Activated naive CD4-positive, alpha-beta T cell treated with anti-CD3 and anti-CD28 coated beads for 36 hours (primary cell): ENCODE measurements at places on chromosomes 7 and 10.

- DNase-seq = peak; percentile 63
Observed at GRCh38 chr10:101829561-101830315, 11.5 kb upstream of the OGA start.

- no peak for DNase-seq
Observed at GRCh38 chr7:112654322-112655216, 135.6 kb downstream of the TMEM168 start.

DNA sequence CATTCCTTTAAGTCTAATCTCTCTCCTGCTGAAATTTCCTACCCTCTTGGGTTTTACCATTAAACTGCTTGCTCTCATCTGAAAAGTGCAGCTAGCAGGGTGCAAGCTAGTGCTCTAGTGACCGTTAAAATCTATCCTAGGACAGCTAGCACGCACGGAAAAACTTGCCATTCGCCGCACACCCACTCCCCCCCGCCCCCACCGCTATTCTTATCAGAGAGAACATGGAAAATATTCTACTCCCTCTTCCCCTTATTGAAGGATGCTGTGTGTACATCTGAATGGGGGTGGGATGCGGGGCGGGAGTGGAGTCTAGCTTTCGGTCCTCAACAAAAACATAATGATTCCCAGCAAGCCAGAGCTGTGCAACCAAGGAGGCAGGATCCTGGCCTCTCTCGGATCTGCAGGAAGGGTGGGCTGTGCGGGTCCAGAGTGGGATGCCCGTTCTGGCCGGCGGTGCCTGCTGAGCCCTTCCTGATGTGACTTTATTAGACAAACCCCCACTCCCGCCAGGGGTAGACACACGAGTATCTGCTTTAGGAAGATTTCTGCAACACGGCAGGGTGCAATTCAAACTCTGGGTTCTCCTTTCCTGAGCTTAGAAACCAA, 1.1 kb upstream of the ADRA2A start:
- no peak for DNase-seq

GRCh38 chr7:137909042-137909441, 62.3 kb upstream of the DGKI start:
- DNase-seq = no peak

GRCh38 chr10:126221874-126222273, 166.4 kb downstream of the ADAM12 start:
- DNase-seq = no peak

- DNase-seq = no peak
Observed at GRCh38 chr10:107701943-107702342, 537.4 kb upstream of the SORCS1 start.

- no peak for DNase-seq
Observed at GRCh38 chr7:81327468-81328266, 408.8 kb upstream of the SEMA3C start.

- DNase-seq = peak; percentile 11
Observed at GRCh38 chr10:122495406-122496340, 34.3 kb downstream of the HTRA1 start.

- no peak for DNase-seq
Observed at GRCh38 chr7:3927446-3928110, 626.5 kb downstream of the SDK1 start.

GRCh38 chr10:126087153-126087680, 190.9 kb downstream of the FANK1 start:
- DNase-seq = no peak

GRCh38 chr7:24587853-24588252, 14.6 kb downstream of the PALS2 start:
- peak; percentile 64 for DNase-seq

DNA sequence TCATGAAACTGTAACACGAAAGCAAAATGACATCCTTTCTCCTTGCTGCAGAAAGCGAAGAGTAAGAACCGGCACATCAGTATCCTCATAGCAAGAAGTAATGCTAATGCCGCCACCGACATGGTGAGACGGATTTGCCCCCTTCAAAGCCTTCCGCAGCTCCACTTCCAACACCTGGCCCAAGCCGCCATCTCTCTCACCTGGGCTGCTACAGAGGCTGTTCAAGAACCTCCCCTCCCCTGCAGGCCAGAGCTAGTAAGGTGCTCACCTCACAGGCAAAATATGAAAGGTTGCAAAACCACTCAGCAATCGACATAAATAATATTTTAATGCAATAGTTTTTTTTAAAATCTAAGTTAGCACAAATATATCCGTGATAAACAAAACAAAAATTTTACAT, 123.9 kb upstream of the FRMD4A start:
- no peak for DNase-seq

- no peak for DNase-seq
Observed at GRCh38 chr10:1774796-1775195, 37.5 kb upstream of the ADARB2 start.

- peak; percentile 17 for DNase-seq
Observed at GRCh38 chr7:16939161-16939560, 57.4 kb upstream of the AGR3 start.

DNA sequence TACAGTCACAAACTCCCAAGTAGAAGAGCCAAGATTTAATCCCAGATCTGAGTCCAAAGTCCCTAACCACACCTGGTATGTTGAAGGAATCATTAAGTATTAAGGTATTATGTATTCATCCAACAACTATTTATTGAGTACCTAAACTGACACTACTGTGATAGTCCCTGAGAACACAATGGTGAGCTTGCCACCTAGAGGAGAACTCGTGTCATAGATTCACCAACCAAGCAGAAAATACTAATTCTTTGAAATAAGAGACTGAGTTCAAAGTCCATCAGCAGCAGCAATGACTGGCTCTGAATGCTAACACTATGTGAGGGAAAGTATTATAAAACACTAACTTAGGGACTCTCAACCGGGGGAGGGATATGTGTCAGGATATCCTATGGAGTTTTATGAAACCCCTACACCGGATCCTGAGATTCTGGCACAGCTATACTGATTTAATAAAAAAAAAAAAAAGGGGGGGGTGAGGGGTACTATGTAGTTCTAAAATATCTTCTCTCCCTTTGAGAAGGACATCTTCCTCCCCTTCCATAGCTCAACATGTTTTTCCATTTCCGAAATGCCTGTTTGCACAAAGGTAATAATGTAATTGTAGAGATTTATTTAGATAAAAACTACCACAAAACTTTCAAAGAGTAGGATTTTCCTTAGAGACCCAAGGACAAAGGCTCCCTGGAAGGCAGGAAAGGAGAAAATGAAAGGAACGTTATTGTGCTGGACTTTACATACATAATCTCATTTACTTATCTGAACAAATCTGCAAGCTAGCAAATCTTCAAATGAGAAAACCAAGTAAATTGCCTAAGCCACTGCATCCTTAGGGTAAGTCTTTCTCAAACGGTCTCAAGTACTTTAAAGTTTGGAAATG, 1.6 kb downstream of the NCOA4 start:
- peak; percentile 60 for DNase-seq

GRCh38 chr7:96347471-96347870, 25.6 kb upstream of the SLC25A13 start:
- DNase-seq = no peak

- no peak for DNase-seq
Observed at GRCh38 chr7:32916006-32916405, 24.4 kb upstream of the KBTBD2 start.

DNA sequence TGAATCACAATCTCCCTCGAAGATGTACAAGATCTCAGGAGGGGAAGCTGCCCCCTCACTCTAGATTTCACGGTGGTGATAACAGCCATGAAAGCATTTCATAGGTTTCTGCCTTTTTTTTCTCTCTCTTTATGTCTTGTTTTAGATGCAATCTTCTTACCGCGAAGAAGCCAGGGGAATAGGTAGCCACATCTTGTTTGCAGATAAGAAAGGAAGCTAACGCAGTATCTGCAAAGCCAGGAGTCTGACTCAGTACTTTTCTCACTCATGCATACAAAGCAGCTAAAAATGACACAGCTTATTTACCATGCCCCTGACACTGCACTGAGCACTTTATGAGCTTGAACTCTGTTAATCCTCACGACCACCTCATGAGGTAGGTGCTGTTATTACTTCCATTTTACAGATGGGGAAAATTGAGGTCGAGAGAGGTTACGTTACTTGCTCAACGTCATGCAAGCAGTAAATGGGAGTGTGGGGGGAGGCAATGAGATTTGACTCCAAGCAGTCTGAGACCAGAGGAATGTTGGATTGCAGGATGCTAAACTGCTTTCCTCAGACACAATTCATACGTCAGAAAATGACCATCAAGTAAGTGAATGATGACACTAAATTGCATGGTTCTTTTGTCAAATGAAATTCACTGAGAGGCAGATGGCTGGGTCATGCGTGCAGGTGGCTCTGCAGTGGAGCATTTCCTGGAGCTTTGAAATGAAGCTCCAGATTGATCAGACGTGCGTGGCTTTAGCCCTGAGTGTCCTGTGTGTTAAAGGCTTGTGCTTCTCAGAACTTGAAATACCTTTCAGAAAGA, 3.3 kb downstream of the MAP3K8 start:
- DNase-seq = peak; percentile 39

DNA sequence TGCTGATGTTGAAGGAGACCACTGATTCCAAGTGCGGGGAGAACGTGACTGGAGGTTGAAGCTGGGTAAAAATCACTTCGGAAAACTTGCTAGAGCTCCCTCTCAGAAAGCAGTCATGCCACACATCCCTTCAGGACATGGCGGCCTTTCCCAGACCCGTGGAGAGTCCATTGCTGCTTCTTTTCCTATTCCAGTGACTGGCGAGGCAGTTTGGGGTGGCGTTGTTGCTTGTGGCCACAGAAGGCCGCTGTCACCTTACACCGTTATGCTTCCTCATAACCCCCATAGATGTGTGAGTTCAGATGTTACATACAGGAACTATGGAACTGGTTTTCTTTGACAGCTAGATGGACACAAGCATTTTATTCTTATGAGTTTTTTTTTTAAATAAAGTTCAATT, 235.6 kb upstream of the POM121L12 start:
- DNase-seq = no peak

GRCh38 chr10:122336332-122336731, 38.2 kb upstream of the PLEKHA1 start:
- no peak for DNase-seq

- DNase-seq = no peak
Observed at GRCh38 chr7:144780071-144780608, 55.7 kb downstream of the TPK1 start.

GRCh38 chr7:70410134-70410750, 721.7 kb upstream of the GALNT17 start:
- no peak for DNase-seq

- DNase-seq = peak; percentile 10
Observed at GRCh38 chr10:113060201-113061053, 110.4 kb downstream of the TCF7L2 start.

DNA sequence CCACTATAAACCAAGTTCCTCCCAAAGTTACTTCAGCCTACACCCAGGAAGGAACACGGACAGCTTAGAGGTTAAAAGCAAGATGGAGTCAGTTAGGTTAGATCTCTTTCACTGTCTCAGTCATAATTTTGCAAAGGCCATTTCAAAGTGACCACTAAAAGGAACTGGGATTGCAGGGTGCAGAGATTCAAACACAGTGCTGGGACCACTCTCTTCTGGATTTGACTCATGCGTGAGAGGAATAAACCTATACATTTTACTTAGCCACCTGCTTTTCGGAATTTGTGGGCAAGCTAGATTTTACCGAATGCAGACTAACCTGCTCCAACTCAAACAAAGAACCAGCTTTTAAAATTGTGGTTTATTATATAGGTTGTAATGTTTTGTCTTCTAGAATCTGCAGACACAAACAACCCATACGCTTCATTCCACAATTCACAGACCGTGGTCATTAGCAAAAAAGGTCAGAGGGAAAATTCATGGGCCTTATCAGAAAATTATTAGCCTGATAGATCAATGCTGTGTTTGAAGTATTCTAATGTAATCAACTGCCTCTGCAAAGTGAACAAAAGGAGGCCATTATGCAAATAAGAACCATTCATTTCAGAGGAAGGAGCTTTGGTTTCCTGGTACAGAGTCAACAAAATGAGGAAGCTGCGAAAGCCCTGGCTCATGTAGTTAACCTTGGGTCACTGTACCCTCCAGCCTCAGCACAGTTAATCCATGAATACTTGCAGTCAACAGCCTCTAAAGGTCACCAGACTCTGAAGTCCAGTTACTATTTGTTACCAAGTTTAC, 342.7 kb upstream of the KLF6 start:
- no peak for DNase-seq

DNA sequence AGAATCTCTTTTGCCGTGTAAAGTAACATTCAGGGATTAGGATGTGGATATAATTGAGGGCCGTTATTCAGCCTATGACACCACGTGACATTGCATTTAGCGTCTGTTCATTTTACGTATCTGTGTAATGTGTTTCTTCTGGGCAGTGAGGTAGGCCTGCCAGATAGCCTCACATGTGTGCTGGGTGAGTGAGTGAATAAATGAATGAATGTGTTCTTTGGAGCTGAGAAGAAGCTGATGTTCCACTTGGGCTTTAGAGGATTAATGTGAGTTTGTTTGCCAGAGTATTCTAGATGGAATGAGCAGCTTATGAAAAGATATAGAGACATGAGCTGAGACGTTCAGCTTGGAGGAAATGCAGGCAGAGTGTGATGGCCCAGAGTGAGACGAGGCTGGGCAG, 55.0 kb downstream of the MINDY4 start:
- DNase-seq = no peak

DNA sequence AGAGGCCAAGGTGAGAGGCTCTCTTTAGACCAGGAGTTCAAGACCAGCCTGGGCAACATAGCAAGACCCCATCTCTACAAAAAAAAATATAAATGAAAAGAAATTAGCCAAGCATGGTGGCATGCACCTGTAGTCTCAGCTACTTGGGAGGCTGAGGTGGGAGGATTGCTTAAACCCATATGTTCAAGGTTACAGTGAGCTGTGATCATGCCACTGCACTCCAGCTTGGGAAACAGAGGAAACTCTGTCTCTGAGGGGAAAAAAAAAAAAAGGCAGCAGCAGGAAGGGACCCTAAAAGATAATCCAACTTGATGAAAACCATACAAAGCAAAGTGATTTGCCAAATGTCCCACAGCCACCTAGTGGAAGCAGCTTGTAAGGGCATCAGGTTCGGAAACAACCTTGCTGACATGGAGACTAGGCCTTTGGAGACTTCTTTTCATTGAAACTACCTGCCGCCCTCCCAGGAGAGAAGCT, 15.6 kb upstream of the PBLD start:
- peak; percentile 63 for DNase-seq

DNA sequence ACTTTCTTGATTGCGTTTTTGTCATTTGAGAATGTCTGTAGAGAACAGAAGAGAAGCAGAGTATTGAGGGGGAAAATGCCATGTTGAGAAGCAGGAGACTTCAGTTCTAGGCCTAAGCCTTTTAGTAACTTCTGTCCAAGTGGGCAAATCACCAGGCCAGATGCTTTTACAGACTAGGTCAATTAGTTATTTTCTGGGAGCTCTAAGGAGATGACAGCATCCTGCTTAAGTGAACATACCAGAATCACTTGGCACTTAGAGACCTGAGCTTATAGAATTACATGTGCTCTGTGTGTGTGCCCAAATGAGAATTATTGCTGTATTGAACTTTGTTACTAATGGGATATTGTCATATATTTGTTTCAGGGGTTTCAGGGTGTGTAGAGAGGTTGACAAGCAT, 24.0 kb downstream of the AGK start:
- no peak for DNase-seq

- DNase-seq = no peak
Observed at GRCh38 chr10:61316676-61317265, 136.4 kb downstream of the TMEM26 start.
